ENCODE measurements at places on chromosomes 4 and X.

DNA sequence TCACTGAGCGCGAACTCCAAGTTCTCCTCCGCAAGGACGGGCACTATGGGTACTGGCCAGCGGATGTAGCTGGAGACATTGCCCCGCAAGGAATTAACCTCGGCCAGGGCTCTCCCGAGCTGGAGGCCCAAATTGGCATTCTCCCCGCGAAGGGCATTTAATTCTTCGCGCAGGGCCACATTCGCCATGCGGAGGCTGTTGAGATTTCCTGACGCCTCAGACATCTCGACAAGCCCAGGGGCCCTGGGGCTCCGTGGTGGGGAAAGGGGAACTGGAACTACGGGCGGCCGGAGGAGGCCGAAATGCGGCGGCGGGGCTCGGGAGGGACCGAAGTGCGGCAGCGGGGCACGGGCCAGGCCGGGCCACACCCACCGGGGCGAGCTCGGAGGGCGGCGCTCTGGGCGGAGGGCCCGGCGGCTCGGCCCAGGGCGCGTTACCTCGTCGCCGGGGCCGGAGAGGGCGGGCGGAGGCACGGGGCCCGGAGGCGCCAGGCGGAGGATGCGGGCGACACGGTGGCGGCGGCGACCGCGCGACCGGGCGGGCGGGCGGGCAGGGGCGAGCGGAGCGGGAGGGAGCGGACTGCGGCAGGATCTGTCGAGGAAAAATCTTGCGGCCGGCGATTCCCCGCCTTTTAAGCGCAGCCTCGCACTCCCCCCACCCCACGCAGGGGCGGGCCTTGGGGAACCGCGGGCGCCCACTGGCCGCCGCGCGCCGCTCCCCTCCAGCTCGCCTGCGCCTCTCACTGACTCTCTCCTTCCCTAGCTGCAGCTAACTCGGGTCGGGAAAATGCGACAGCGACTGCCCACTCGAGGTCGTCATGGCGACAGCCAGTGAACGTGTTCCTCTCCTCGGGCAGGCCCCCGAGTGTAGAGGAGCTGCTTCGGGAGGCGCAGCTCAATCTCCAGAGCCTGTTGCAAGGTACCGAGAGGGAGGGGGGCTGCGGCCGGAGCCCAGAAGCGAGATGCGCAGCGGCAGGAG is at the start of gene RTL5:
TSS of gene RTL5 (minus strand) at position 599 of the 978 bp plus-strand sequence.
- DNase-seq: peak; percentile 25

GRCh38 chr4:6043843-6044242 is 25.6 kb upstream of the C4orf50 start:
- DNase-seq: no peak

- no peak for DNase-seq
Measured at GRCh38 chrX:19863212-19863856, 24.1 kb downstream of the SH3KBP1 start.

DNA sequence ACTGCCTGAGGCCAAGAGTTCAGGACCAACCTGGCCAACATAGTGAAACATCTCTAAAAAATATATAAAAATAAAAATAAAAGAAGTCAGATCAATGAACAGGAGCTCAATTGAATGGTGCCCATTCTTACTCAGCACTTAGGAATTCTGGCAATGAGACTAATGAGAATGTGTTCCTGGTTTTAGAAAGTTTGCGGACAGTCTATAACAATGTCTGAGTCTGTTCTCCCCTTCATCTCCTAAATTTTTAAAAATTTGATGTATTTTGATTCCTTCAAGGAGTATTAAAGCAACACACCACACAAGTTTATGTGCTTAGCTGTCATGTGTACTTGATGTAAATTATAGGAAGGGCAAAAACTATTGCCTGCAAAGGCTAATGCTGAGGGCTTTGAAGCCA is 30.6 kb upstream of the KCNIP4 start:
- no peak for DNase-seq

GRCh38 chrX:15301924-15302323 is 13.5 kb downstream of the ASB11 start:
- DNase-seq: no peak

DNA sequence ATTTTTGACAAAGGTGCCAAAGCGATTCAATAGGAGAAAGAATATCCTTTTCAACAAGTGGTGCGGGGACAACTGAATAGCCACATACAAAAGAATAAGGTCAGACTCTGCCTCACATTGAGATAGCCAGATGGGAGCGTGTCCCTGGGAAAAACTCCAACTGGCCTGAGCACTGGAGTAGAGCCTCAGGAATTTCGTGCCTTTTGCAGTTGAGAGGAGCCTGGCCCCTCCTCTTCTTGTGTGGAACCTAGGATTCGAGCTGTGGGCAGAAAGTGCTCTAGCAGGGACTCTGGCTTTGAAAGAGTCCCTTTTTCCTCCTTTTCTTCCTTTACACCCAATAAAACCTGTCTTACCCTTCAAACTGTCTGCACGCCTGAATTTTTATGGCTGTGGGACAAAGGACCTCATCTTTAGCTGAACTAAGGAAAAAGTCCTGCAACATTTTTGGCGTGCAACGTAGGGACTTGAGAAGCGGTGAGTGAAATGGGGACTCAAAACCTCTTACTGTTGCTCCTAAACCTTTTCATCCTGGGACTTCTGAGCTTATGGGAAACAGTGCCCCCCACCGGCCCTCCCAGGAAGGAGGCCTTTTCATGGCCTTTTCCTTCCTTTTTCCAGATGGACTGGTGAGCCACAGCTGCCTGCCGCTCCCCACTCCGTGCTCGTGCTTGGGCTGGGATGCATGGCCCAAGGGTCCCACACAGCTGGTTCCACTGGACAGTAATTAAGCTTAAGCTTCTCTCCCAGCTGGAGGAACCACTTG is 68.6 kb downstream of the BMP15 start:
- DNase-seq: no peak

Data from activated CD8-positive, alpha-beta memory T cell treated with anti-CD3 and anti-CD28 coated beads for 1 hour (primary cell).